ENCODE measurements at places on chromosomes 7 and 10.

DNA sequence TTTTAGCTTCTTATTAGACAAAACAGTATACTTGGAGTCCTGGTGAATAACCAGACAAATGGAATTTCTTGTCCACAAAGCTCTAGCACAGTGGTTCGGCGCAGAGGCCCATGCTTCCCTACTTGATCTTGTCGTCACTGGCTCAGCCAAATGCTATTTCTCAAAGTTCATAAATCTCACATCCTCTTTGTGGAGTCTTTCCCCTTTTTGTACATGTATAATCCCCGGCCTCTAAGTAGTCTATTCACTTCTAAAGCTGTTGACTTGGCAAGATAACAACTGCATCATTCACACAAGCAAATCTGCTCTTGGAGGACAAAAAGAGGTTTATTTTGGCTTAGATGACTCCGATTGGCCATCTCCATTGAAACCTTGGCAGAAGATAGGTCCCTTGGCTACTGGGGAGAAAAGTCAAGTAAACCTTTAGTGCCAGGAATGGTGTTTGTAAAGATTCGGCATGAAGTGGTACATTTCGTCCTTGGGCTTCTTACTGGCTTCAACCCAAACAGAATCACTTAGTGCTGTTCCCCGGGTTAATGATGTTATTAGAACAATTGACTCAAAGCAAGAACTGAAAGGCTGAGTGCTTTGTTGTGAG, 5.1 kb upstream of the AKR1E2 start:
- DNase-seq = no peak

DNA sequence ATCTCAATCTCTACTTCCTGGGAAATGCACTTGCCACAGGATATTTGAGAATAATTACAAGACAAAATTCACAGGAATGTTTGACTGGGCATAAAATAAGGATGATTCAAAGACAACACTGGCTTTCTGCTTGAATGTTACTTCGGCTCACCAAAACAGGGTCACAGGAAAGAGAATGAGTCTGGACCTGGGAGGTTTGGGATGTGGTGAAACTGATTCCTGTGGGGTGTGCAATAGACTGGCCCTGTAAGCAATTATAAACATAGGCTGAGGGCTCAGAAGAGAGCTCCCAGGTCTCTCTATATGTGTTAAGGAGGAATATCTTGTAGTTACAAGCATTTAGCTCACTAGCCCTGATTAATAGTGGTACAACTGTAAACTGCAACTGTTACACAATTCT, 613.9 kb upstream of the CELF2 start:
- no peak for DNase-seq

- peak; percentile 38 for DNase-seq
These were observed 49.5 kb downstream of the NEURL1 start for GRCh38 chr10:103542764-103543616.

DNA sequence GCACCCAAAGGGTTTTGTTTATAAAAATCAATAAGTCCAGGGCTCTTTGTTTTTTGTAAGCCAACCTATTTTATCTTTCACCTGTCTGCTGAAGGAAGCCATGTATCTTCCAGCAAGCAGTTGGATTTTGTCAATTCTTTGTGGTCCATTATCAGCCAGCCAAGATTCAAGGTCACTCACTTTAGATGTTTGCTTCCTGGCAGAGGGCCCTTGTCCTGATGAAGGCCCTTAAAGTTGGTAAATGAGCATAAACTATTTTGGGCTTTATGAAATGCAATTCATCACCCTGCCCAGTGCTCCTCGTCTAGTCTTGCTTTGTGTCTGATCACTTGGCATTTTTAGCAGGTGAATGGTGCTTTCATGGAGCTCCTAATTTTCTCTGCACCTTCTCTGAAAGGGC, 1004.2 kb downstream of the GRID1 start:
- no peak for DNase-seq

DNA sequence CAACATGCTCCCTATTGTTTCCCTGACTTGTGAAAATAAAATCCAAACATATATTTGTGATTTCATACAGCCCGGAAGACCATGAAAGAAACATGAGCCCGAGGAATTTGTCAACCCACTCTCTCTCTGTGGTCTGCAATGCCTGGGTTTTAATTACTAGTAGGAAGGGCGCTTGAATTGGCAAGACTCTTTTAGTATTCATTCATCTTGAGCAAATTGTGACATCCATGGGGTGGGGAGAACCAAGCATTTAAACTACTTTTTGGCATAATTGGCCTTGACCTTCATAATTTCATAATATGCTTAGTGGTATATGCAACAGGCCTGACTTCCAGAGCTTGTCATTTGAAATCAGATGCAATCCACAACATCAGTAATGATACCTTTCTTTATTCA, 142.4 kb upstream of the BMPER start:
- DNase-seq = no peak

DNA sequence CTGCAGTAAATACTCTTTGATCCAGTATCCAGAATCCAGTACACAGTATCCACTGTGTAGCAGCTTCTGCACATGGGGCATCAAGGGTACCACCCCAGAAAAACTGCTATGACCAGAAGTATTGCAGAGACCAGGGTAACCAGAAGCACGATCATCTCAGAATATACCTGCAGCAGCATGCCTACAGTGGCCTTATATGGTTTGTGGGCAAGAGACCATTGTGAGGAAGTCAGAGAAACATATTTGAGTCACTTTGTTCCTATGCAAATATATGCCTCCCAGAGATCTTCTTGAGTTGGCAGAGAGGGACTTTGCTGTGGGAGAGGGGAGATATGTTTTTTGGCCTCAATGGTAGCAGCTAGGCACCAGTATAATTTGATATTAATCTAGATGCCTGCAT, 206.4 kb upstream of the LRRTM3 start:
- DNase-seq = no peak

DNA sequence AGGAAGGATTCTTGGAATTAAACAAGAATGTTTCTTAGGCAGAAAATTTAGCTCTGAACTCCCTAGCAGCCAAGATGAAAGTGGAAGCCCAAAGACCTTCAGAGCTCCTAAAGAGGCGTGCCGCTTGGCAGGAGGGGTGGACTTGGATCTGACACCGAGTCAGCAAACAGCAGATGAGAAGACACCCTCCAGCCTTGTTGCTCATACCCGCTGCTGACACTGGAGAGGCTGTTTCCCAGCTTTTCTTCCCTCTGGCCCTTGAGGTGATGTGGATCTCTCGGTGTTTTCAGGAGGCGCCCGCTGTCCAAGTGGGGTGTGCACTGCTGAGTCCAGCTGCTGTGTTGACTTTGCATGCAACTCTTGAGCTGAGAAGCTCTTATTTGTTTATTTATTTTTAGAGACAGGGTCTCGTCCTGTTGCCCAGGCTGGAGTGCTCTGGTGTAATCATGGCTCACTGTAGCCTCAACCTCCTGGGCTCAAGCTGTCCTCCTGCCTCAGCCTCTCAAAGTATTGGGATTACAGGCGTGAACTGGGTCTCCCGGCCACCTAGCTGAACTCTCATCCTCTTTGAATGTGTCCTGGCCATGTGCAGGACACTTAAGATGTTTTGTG, 21.5 kb downstream of the SLC18A2 start:
- no peak for DNase-seq

- DNase-seq = no peak
These were observed 2.1 kb upstream of the H2AZ2 start for GRCh38 chr7:44849885-44850544.

DNA sequence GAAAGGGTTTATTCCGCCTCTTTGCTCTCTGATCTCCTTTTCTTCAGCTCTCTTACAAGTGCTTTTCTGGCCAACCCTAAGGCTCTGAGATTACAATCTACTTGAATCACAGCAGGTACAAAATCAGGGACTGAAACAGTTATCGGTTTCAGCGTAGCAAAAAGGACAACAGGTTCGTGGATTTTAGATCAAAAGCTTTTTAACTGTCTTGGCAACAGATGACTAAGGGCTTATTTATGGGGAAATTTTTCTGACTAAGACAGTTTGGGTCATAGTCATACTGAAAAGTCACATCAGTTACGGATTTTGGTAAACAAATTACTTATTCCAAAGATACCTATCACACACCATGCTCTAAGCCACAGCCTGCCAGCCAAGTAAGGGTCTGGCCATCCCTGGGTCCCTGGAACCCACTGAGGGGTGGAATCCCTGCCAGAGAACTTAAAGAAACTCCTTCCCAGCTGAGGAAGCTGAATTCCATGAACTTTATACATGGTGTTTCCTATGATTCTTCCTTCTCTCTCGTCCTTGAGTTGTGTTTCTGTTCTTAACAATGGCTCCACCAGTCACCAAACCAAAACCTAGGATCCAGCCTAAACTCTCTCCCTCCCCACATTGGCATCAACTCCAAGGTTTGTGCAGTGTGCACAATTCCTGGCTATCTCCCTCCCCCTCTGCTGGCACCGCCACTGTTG, 169.3 kb downstream of the FAM107B start:
- DNase-seq = no peak

GRCh38 chr7:8831376-8831775, 398.0 kb downstream of the NXPH1 start:
- DNase-seq = no peak

- no peak for DNase-seq
These were observed 83.5 kb upstream of the NPY start for GRCh38 chr7:24200407-24200966.

- peak; percentile 62 for DNase-seq
These were observed 27.1 kb downstream of the PRLHR start for GRCh38 chr10:118568327-118568848.

DNA sequence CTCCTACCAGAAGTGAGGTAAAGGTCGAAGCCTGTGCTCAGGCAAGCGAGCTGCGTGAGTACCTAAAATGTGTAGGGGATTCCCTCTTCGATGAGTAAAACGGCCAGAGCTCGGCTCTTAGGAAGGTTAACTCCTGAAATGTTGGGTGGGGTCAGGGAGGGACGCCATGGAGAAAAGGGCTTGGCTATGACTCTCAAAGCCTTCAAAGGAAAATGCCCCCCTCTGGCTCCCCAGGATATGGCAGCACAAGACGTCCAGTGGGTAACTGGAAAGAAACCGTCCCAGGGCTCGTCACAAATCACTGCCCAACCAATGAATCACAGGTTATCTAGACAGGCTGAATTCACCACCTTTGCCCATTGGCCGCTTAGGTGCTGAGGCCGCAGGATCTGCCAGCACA, 58.0 kb downstream of the CALML3 start:
- no peak for DNase-seq

GRCh38 chr7:142557971-142558582, 191.2 kb upstream of the PRSS1 start:
- DNase-seq = no peak

DNA sequence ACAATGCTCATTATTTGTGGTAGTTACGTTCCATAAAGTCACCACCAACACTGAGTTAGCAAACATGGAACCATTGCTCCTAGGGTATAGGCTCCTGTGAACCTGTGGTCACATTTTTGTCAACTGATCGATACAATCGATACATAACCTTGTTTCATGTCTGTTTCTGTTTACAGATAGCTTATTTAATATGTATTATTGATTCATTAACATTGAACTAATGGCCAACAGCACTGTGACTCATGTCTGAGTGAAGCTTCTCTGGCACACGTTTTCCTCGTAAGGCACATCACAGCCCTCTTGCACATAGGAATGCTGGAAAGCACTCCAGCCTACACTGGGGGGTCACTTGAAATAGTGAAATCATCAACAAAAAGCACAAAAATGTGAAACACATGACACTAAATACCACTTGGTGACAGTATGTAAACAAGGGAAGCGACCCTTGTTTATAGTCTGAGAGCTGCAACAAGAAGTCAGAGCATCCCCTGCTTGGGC, 27.0 kb downstream of the GHRHR start:
- DNase-seq = no peak

GRCh38 chr10:72087969-72088888, at the start of gene SPOCK2:
SPOCK2 (minus strand) TSS chr10:72088551; CDS start chr10:72088328, 223 bp downstream.
- no peak for DNase-seq

- no peak for DNase-seq
These were observed 18.4 kb downstream of the SORBS1 start for GRCh38 chr10:95542761-95543160.

- no peak for DNase-seq
These were observed 30.0 kb downstream of the NET1 start for GRCh38 chr10:5442065-5442989.

- DNase-seq = no peak
These were observed 16.3 kb downstream of the OR6V1 start for GRCh38 chr7:143068446-143068845.

GRCh38 chr7:102874966-102875365, 37.8 kb upstream of the LRRC17 start:
- no peak for DNase-seq
